ENCODE measurements at places on chromosomes 5 and 9.
A peak's percentile ranks its signal among the peaks of the same experiment; 100 is the strongest.

DNA sequence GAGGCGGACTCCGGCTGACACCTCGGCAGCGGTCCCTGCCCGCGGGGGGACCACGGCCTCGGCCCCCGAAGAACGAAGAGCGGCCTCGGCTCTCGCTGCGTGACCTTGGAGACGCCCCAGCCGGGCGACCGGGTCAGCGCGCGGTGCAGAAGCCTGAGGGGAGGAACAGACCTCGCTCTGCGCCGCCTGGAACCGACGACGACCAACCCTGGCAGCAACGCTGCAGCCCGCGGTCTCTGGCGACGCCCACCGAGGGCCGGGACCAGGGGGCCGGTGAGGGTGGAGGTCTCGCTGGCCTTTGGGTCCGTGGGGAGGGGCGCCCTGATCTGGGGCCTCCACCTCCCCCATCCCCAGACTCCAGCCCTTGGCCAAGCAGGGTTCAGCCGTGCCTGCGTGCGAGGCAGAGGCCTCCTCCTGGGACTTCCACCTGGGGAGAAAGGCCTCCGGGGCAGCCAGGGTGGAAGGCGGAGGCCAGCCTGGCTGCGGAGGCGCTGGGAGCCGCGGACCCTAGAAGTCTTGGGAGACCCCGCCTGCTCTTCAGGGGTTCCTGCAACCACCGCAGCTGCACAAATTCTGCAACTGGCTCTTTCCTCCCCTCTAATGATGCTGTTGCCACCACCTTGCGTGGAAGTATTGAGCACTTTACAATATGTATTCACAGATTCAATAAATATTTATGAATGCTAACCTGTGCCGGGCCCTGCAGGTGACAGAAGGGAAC, 44.3 kb upstream of the SLC12A7 start:
- no peak for DNase-seq

DNA sequence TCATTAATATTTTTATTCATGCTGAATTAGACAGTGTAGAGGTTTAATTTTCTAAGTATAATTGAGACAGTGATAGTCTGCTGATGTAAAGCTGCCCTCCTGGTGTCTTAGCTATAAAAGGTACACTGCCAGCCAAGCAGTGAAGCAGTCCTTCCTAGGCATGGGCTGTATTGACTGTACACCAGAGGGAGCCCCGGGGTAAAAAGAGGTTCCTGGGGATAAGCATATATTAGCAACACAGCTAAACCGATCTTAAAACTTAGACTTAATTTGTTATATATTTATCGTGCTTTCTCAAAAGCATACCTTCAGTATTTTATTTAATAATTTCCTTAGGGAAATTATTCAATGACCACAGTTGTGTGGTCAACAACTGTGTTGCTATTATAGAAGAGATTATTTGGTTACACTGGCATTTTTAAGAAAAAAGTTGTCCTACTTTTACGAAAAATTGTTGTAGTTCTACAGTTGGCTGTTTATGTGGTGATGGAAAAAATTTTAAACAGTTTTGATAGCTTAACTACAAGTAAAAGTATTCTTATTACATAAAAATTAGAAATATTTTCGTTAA, 68.8 kb downstream of the ELL2 start:
- peak; percentile 17 for DNase-seq

DNA sequence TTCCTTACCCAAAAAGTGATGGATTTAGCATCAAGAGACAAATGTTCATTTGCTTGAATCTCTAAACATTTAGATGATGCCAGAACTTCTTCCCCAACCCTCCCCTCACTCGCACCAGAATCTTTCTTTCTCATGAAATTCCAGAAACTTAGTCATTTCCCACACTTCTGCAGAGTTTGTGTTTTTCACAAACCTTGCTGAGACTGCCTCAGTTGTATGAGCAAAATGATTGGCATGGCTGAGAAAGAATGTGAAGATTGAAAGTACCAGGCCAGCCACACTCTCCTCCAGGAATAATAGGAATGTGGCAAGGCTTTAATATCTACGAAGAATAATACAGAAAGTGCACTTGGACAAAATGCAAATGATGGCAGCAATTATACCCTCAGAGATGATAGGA, 428.3 kb upstream of the CDH6 start:
- DNase-seq = no peak

- no peak for DNase-seq
Observed at GRCh38 chr5:102231693-102232619, 64.1 kb downstream of the SLCO4C1 start.

- DNase-seq = no peak
Observed at GRCh38 chr5:172816925-172817562, 17.0 kb upstream of the ERGIC1 start.

DNA sequence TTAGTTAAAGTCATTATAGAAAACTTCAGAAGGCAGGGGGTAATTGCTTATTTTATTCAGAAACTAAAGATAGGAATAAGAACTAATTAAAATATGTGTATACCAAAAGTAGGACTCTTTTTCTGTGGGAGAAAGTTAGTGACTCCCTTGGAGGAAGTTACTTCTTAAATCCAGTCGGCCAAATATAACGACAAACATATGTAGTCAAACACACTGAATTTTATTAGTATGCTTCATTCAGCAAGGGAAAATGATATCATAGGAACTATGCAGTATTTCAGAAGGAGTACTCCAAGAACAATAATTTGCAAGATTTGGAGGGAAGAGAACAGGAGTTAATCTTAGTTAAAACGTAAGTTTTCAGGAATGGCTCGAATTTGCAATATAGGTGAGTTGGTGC, 432.6 kb downstream of the CYLC2 start:
- DNase-seq = no peak

- no peak for DNase-seq
Observed at GRCh38 chr9:86042199-86042978, 57.0 kb downstream of the GOLM1 start.

DNA sequence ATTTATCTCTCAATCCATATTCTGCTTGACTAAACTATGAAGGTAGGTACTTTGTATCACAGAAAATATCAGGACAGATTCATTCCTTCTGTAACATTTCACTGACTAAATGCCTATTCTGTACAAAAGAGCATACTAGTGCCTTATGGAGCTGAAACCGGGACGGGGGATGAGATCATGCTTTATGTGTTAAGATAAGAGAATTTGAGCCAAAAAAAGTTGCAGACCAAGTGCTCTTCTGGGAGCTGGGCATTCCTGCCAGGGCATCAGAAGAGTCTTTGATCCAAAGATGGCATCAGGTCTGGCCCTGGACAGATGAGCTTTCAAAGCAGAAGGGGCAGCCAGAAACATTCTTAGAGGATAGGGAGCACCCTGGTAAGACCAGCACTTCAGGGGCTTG, 27.5 kb upstream of the GLIPR2 start:
- DNase-seq = no peak

DNA sequence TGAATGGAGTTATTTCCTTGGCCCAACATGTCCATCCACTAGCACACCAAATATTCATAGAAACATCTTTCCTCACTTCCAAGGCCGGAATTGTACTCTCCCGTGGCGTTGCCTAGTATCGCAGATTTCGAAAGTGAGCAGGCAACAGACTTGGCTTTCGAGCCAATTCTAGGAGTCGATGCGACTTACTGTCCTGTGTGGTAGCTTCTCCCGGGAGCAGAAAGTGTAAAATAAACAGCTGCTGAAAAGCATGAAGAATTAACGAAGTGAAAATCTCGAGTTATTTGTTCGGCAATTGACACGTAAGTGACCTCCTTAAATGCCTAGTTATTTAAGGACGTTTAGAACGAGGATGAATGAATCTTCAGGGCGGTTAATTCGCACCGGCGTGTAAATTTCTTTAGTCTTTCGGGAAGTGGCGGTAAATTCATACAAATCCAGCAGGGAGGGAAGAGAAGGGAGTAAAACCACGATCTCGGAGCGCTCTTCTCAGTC, 449 bp upstream of the PCSK5 start:
- DNase-seq = no peak

- no peak for DNase-seq
Observed at GRCh38 chr9:79778581-79778980, 206.8 kb downstream of the TLE4 start.

DNA sequence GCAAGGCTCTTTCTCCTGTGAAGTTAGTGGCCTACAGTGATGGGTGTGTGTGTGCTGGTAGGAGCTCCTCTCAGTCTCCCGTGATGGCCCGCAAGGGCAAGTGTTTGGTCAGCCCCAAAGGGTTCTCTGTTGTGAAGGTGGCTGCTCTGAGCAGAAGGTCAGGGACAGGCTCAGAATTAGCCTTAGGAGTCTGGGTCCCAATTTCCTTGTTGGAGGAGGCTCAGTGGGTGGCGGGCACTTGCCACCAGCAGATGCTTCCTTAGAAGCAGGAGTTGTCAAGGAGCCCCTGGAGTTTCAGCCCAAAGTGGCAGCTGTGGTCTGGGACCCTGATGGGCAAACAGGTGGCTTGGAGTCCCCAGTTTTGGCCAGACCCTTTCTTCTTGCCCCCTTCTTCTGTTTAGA, 154.4 kb downstream of the MACROH2A1 start:
- no peak for DNase-seq

GRCh38 chr5:134873494-134873893, 677 bp upstream of the TXNDC15 start:
- no peak for DNase-seq

- DNase-seq = no peak
Observed at GRCh38 chr9:8234316-8234715, 434.7 kb upstream of the DMAC1 start.

GRCh38 chr9:27853529-27853928, 280.2 kb upstream of the C9orf72 start:
- no peak for DNase-seq

DNA sequence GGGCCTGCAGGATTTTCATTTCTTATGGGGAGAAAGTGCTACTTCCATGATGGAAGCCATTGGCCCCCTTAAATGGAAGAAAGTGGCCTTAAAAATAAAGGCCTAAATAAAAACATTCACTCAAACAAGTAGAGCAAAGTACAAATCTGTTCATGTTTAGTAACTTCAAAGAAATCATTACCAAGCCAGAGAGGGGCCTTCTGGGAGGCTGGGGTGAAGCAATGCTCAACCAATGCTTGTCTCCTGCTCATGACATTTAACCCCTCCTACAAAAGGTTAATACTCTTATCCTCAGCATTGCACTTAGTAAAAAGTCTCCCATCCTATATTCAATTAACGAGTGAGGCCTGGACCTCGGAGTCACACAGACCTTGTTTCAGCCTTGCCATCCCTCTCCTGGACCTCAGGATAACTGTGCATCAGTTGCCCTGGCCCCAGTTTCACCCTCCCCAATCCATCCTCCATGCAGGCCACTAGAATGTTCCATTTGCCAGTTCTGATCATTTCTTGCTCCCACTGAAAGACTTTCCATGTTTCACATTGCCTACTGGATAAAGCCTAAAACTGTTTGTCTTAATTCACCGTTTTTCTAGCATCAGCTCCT, 36.9 kb upstream of the ALDH1B1 start:
- DNase-seq = no peak

GRCh38 chr9:129131300-129132145, 20.3 kb downstream of the PTPA start:
- no peak for DNase-seq

GRCh38 chr9:133089271-133089671, 27.5 kb downstream of the CEL start:
- DNase-seq = no peak

- no peak for DNase-seq
Observed at GRCh38 chr5:17819783-17820182, 185.5 kb downstream of the TAF11L14 start.

GRCh38 chr9:26261503-26262330, 583.5 kb upstream of the TUSC1 start:
- DNase-seq = no peak

DNA sequence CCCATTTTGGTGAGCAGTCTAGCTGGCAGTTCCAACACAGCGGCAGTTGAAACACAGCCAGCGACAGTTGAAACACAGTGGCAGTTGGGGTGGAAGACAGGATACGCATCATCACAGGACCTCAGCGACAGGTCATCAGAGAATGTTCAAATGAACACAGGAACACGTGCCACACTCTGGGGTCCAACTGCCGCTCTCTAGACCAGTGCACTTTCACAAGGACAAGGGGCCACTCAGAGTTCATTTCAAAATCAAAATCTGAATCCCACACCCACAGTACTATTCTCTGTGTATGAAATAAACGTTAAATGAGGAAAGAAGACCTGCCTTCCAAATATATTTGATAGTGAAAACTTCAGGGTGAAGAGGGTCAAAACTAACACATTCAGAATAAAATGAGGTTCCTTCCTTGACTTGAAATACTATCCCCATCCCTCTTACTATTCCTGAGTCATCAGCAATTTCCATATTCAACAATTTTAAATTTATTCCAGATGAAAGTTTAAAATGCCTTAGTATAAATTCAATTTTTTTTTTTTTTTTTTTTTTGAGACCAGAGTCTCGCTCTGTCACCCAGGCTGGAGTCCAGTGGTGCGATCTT, 53.0 kb upstream of the SIMC1 start:
- no peak for DNase-seq

GRCh38 chr9:98823666-98824334, 16.3 kb downstream of the GALNT12 start:
- no peak for DNase-seq

GRCh38 chr5:157918811-157919742, 60.1 kb upstream of the CLINT1 start:
- no peak for DNase-seq

- no peak for DNase-seq
Observed at GRCh38 chr5:75412111-75412990, 75.3 kb downstream of the HMGCR start.

GRCh38 chr5:68839019-68839552, 254.7 kb upstream of the SLC30A5 start:
- no peak for DNase-seq

DNA sequence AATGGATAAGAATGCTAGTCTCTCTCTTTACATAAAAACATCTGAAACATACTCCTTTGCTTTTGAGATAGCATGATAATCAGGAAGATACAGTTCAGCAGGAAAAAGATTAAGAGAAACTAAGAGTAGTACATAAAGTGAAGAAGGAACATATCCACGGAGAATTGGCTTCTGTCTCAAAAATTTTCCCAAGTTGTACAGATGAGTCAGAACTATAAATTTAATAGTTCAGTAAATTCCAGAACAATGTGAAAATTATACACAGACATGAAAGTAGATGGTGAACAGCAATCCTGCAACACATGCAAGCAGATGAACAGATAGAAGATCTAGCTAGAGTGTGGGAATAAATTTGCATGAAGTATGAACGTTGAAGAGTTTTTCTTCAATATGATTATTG, 691.4 kb upstream of the RIOK2 start:
- DNase-seq = no peak

DNA sequence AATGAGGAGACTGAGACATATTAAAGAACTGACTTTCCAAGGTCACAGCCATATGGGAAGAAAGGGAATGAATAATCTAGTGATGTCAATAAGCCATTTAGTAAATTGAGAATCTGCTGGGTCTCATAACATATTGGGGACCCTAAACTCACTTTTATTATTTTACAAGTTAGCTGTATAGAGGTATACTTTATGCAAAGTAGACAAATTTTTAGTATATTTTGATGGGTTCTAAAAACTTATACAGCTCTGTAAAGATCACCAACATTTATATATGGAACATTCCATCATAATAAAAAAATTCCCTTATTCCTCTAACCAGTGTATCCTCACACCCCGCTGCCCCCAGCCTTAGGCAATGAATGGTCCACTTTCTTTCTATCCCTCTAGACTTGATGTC, 35.7 kb upstream of the ZNF510 start:
- no peak for DNase-seq

DNA sequence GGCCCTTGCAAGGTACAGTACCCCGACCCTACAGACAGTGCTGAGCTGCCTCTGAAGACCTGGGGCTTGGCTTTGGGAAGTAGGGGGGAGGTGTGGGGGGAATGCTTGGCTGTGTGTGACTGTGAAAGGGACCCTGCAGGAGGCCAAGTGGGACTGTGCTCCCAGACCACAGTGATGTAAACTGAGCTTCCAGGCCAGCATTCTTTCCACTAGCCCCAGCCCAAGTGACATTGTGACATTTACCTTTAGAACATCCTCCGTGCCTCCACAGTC, 31.2 kb downstream of the HMCN2 start:
- no peak for DNase-seq
